ENCODE measurements at places on chromosomes 5 and 9. TPM values are rescaled to one million over a fixed set of nuclear protein-coding genes. Genes with fewer than 3 reads are reported as not detected.

- H3K4me1 ChIP-seq = peaks cover 60% of the 10 kb centered on the region
- H3K4me3 ChIP-seq = peak overlapping the region; percentile 80
- DNase-seq = no peak
- peaks cover 100% of the 10 kb centered on the region for H3K27me3 ChIP-seq
- H3K27ac ChIP-seq = no peak overlapping the region
Measured at GRCh38 chr5:173238312-173239232, 3.6 kb upstream of the NKX2-5 start.

Gene F2RL1
- 0.20 TPM for total RNA-seq

DNA sequence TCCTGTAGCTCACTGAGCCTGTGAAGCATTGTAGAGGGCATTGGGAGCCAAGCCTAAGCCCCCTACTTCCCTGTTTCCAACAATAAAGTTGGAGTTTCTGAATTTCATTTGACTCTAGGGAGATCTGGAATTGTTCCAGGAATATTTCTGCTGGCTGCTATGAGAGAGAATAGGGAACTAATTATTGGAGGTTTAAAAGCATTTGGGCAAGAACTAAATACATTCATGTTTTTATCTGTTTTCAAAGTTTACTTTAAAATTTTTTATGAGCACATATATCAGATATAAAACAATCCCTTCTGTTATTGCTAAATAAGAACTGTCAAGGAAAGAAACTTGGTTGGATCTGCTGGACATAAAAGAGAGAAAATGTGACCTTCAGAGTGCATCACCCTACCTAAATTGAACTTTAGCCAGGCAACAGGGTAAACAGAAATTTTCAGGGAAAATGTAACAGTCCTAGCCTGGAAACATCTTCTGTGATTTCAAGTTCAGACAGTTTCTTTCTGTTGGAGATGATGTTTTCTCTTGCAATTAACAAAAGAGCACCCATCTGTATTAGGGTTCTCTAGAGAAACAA lies 19.3 kb upstream of the LECT2 start:
- no peak overlapping the region for H3K4me3 ChIP-seq
- no peak overlapping the region for H3K27ac ChIP-seq
- peaks cover 41% of the 10 kb centered on the region for H3K27me3 ChIP-seq
- no peaks in the 10 kb centered on the region for H3K36me3 ChIP-seq

Gene ADCY2
- total RNA-seq = 3.5 TPM

GRCh38 chr5:68408345-68408871 lies 192.9 kb downstream of the PIK3R1 start:
- H3K27me3 ChIP-seq = no peaks in the 10 kb centered on the region
- H3K4me3 ChIP-seq = no peak overlapping the region
- no peak overlapping the region for H3K27ac ChIP-seq
- H3K36me3 ChIP-seq = no peaks in the 10 kb centered on the region
- no peak for DNase-seq

DNA sequence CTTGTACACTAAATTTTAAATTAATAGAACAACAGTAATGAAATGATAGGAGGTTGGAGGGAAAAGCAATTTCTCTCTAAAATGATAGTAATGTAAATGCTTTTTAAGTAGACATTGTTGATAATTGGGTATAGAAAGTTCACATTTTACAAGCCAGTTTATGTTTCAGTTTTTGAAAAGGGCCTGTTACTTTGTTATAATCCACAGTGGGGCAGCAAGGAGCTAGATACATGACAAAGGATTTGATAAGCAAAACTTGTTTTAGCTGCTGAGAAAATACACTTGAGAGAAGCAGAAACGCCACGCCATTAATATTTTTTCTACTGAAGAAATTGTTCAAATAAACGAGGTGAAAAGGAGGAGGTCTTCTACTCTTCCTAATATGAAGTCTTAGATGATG lies 30.2 kb downstream of the SREK1 start:
- H3K27ac ChIP-seq = no peak overlapping the region
- H3K4me3 ChIP-seq = no peak overlapping the region
- no peak for DNase-seq
- peaks cover 21% of the 10 kb centered on the region for H3K36me3 ChIP-seq
- H3K4me1 ChIP-seq = no peaks in the 10 kb centered on the region

GRCh38 chr5:77607324-77607723 lies 31.2 kb downstream of the OTP start:
- H3K4me3 ChIP-seq = no peak overlapping the region
- peaks cover 2% of the 10 kb centered on the region for H3K36me3 ChIP-seq
- DNase-seq = no peak
- H3K27ac ChIP-seq = no peak overlapping the region
- H3K27me3 ChIP-seq = peaks cover 61% of the 10 kb centered on the region

GRCh38 chr9:74753650-74754049 lies 134.1 kb downstream of the TRPM6 start:
- no peaks in the 10 kb centered on the region for H3K27me3 ChIP-seq
- no peaks in the 10 kb centered on the region for H3K4me1 ChIP-seq
- DNase-seq = no peak
- H3K4me3 ChIP-seq = no peak overlapping the region
- no peaks in the 10 kb centered on the region for H3K36me3 ChIP-seq

Gene NOL8
- total RNA-seq = 38.6 TPM

GRCh38 chr9:76586390-76587314 lies 127.7 kb downstream of the GCNT1 start:
- no peak overlapping the region for H3K27ac ChIP-seq
- no peaks in the 10 kb centered on the region for H3K36me3 ChIP-seq
- no peak overlapping the region for H3K4me3 ChIP-seq

- peaks cover 16% of the 10 kb centered on the region for H3K4me1 ChIP-seq
- H3K27me3 ChIP-seq = peaks cover 9% of the 10 kb centered on the region
- DNase-seq = no peak
Measured at GRCh38 chr5:177372034-177372896, 12.0 kb upstream of the SLC34A1 start.

Gene DNAJC21
- 51.9 TPM for total RNA-seq

DNA sequence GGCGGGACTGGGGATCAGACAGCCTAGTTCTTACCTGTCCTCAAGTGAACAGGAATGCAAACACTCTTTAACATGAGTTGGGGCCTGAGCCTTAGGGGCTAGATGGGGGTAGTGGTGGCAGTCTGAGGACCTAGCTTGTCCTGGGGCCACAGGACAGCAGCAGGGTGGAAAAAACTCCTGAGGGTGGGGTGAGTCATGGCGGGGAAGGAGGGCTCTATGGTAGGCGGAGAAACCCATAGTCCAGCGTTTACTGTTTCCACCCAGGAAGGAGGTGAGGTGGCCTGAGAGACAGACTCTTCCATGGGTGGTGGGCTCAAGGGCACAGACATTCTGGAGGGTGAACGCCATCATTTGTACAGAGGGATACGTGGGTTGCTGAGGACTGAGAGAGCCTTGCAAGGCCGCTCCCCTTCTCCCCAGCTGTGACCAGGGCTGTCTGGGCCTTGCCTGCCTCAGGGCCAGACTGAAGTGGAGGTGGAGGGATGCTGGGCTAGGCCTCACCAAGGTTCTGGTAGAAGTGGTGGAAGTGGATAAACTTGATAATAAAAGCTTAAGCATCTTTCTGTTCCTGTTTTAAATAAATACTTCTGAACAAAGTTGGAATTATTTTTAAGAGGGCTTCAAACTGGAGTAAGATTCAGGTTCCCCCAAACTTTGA lies 1.1 kb upstream of the TSPAN17 start:
- no peaks in the 10 kb centered on the region for H3K36me3 ChIP-seq
- peak overlapping the region; percentile 69 for H3K4me3 ChIP-seq
- H3K4me1 ChIP-seq = peaks cover 17% of the 10 kb centered on the region
- DNase-seq = no peak
- no peaks in the 10 kb centered on the region for H3K27me3 ChIP-seq

GRCh38 chr5:96207420-96207819 lies 225.6 kb downstream of the PCSK1 start:
- no peaks in the 10 kb centered on the region for H3K27me3 ChIP-seq
- H3K4me3 ChIP-seq = no peak overlapping the region
- DNase-seq = no peak
- peaks cover 19% of the 10 kb centered on the region for H3K36me3 ChIP-seq

- DNase-seq = peak; percentile 35
- no peak overlapping the region for H3K27ac ChIP-seq
- H3K27me3 ChIP-seq = peaks cover 85% of the 10 kb centered on the region
- no peaks in the 10 kb centered on the region for H3K36me3 ChIP-seq
- H3K4me1 ChIP-seq = peaks cover 32% of the 10 kb centered on the region
- peak overlapping the region; percentile 90 for H3K4me3 ChIP-seq
Measured at GRCh38 chr9:14312719-14313377, 1.1 kb downstream of the NFIB start.

GRCh38 chr9:79220666-79221065 lies 351.1 kb upstream of the TLE4 start:
- H3K4me3 ChIP-seq = no peak overlapping the region
- H3K4me1 ChIP-seq = no peaks in the 10 kb centered on the region
- no peaks in the 10 kb centered on the region for H3K27me3 ChIP-seq
- H3K27ac ChIP-seq = no peak overlapping the region
- H3K36me3 ChIP-seq = no peaks in the 10 kb centered on the region
- DNase-seq = no peak

DNA sequence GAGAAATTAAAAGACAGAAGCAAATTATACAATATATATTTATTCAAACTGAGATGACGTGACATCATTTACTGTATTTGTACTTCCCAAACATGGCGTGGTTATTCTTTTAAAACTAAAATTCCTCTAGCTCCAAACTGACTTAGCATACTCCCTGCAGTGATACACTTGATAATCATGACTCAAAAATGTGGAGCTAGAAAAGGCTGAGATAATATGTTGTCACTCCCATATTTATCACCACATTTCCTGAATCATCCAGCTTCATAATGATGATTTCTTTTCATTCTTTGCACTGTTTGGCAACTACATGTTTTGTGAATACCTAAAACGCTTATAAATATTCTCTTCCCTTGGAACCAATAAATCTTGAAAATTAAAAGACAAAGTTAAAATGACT lies 341.0 kb downstream of the EBF1 start:
- H3K27ac ChIP-seq = no peak overlapping the region
- H3K4me3 ChIP-seq = no peak overlapping the region
- H3K36me3 ChIP-seq = no peaks in the 10 kb centered on the region
- DNase-seq = no peak
- H3K27me3 ChIP-seq = no peaks in the 10 kb centered on the region
- peaks cover 15% of the 10 kb centered on the region for H3K4me1 ChIP-seq

- H3K27ac ChIP-seq = no peak overlapping the region
- peaks cover 28% of the 10 kb centered on the region for H3K4me1 ChIP-seq
- no peak overlapping the region for H3K4me3 ChIP-seq
- DNase-seq = no peak
- no peaks in the 10 kb centered on the region for H3K27me3 ChIP-seq
Measured at GRCh38 chr9:112308588-112308987, 24.8 kb downstream of the PTBP3 start.

GRCh38 chr5:18357486-18357885 lies 723.2 kb downstream of the TAF11L14 start:
- H3K27ac ChIP-seq = no peak overlapping the region
- no peak for DNase-seq
- no peak overlapping the region for H3K4me3 ChIP-seq
- H3K27me3 ChIP-seq = no peaks in the 10 kb centered on the region
- no peaks in the 10 kb centered on the region for H3K4me1 ChIP-seq

Gene FAM221B
- total RNA-seq = 0.19 TPM

Gene CCL27
- 0.86 TPM for total RNA-seq

Gene CMYA5
- 0.73 TPM for total RNA-seq

- DNase-seq = peak; percentile 68
- peaks cover 34% of the 10 kb centered on the region for H3K4me1 ChIP-seq
- H3K4me3 ChIP-seq = no peak overlapping the region
- no peaks in the 10 kb centered on the region for H3K36me3 ChIP-seq
Measured at GRCh38 chr5:10863763-10864383, 102.8 kb upstream of the DAP start.

All from neural crest cell (in vitro differentiated cells).